ENCODE measurements at places on chromosomes 2 and 18.
A peak's percentile ranks its signal among the peaks of the same experiment; 100 is the strongest.

- no peak for DNase-seq
Observed at GRCh38 chr2:122221665-122222064, 466.2 kb downstream of the TSN start.

GRCh38 chr2:41865263-41865662 is 182.6 kb upstream of the PKDCC start:
- DNase-seq = no peak

DNA sequence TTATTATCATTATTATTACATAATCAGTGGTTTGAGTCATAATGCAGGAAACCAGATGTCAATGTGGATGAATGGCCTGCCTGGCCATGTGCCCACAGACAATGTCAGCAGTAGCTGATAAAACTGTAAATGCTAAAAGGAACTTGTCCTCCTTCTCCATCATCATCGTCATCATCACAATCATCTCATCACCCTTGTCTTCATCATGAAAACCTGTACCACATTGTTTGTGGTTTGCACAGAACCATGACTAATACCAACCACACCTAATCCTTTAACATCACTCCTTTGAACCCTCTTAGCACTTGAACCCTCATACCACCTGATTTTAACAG is 96.0 kb downstream of the HNMT start:
- DNase-seq = peak; percentile 39

DNA sequence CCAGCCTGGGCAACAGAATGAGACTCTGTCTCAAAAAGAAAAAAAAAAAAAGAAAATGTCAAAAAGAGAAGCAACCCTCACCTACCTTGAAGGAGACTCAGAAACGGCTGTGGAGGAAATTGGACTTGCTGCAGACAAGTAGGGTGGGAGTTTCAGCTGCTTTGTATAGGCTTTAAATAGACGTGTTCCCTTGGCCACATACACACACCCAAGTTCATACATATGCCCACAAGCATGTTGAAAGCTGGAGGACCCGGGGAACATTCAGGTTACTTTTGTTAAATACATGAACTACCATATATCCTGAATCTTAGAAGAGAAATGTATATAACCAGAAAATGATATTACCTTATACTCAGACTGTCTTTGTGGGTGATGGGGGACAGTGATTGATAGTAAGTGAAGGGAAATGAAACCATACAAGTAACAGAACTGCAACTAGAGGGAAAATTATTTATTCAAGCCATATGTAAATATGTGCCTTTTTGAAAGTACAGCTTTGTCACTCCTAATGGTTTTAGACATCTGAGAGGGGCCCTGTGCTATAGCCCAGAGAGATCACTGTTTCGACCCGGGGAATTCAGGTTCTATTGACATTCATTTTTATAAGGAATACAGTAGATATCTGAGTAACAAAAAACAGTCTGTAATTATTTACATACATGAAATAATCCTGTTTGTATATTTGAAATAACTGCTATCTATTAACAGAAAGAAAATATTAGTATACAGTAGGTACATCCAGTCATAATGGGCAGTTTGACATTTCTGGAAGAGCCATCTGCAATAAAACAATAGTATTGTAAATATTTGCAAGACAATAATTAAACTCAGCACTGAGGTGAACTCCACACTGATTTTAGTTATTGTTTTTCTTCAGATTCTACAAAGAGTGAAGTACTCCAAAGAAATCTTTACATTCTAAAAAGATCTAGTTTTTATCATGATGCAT is 48.0 kb upstream of the TGIF1 start:
- no peak for DNase-seq

GRCh38 chr2:83536556-83536955 is 922.5 kb downstream of the SUCLG1 start:
- DNase-seq = no peak

DNA sequence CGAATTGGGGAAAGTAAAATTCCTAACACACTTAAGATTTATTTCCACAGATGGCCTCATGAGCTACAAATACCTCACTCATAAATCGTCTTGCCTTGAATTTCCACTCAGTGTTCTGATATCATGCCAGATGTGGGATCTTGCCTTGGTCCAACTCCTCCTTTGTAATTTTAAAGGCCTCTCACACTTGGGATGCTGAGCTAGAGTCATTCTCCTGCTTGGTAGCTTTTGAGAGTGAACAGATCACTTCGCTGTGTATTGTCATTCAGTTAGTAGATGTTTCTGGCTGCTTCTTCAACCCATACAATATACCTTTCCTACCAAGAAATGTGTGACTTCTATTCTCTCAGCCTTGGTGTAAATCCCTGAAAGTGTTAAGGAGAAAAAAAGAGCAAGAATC is 309.2 kb downstream of the NRXN1 start:
- DNase-seq = no peak

GRCh38 chr2:201191132-201191875 is 8.4 kb downstream of the CASP10 start:
- no peak for DNase-seq

- DNase-seq = no peak
Observed at GRCh38 chr2:15799432-15799827, 140.9 kb upstream of the MYCN start.

GRCh38 chr18:34084635-34085034 is 140.1 kb downstream of the NOL4 start:
- no peak for DNase-seq

DNA sequence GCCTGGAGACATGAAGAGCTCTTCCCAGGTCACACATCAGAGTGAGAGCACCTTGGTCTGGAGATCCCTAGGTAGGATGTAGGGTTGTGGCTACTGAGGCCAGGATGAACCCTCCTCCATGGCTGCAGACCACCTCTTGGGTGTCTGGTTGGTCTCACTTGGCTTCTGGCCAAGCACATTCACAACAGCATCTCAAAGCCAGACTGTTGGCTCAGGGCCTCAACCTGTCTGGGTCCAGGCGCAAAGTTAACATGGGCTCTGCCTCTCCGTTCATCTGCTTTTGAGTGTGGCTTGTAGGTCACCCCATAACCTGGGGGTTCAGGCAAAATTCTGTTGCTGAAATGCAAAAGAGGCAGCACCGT is 40.1 kb downstream of the RHOB start:
- no peak for DNase-seq

GRCh38 chr2:15073664-15074063 is 441.1 kb downstream of the LRATD1 start:
- DNase-seq = no peak

GRCh38 chr2:72130659-72131360 is 16.9 kb downstream of the CYP26B1 start:
- no peak for DNase-seq

GRCh38 chr18:46431522-46432171 is 225.4 kb downstream of the LOXHD1 start:
- no peak for DNase-seq

DNA sequence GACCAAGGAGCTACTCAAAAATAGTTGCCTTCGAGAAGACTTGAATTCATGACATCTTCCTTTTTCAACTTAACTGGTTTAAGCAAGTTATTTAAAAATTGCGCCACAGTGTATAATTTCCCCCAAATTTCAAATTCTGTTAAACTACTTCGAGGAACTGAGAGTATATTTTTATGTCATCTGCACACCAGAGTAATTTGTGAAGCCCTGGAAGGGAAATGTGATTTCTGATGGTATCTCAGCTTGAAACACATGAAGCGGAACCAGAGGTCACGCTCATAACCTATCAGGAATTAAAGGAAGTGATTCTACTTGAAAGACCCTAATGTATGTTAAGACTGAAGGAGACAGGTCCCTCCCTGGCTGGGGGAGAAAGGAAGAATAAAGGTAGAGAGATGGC is 33.9 kb upstream of the DARS1 start:
- no peak for DNase-seq

DNA sequence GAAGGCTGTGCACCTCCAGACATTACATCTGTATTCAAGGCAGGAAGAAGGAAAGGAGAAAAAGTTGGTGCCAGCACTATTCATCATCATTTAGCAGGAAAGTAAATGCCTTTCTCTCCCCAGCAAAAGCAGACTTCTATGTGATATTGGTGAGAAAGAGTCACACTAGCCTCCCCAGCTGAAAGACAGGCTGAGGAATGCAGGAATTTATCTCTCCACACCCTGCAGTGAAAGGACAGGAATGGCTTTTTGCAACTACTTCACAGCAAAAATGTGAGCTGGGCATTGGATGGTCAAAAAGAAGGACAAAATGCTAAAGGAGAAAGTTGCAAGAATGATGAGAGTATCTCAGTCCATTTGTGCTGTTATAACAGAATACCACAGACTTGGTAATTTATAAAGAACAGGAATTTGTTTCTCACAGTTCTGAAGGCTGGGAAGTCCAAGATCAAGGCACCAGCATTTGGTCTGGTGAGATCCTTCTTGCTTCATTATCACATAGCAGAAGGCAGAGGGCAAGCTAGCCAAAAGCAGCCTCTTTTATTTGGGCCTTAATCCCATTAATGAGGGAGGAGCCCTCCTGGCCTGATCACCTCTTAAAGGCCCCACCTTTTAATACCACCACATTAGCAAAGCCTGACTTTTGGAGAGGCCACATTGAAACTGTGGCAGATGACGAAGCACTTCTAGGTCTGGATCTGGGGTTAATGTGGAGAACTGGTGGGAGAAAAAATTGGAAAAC is 388.1 kb upstream of the SLC14A2 start:
- DNase-seq = no peak

- no peak for DNase-seq
Observed at GRCh38 chr2:231270221-231271114, 72.0 kb downstream of the ARMC9 start.

DNA sequence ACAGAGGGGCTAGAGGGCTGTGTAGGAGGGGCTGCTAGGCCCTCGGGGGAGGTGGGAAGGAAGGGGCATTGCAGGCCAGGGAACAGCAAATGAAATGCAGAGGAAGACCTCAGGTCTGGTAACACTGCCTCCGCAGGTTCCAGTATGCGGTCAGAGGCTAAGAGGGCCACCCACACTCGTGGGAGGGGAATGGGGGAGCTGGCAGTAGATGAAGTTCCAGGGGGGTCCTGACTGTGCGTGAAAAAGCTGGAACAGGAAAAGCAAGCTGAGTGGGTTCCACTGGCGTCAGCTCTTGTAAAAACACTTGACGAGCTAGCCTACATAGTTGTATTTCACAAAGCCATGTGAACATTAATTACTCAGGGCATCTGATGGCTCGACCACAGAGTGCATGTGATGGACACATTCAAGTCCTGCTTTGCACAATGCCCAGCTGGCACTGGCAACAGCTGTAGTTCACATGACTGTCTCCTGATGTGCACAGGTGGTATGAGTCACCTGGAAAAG is 29.0 kb upstream of the PTPN4 start:
- DNase-seq = peak; percentile 93

GRCh38 chr2:56040834-56041233 is 117.3 kb upstream of the EFEMP1 start:
- no peak for DNase-seq
